ENCODE measurements at places on chromosomes 1 and 21. TPM values are rescaled to one million over a fixed set of nuclear protein-coding genes. Genes with fewer than 3 reads are reported as not detected.

DNA sequence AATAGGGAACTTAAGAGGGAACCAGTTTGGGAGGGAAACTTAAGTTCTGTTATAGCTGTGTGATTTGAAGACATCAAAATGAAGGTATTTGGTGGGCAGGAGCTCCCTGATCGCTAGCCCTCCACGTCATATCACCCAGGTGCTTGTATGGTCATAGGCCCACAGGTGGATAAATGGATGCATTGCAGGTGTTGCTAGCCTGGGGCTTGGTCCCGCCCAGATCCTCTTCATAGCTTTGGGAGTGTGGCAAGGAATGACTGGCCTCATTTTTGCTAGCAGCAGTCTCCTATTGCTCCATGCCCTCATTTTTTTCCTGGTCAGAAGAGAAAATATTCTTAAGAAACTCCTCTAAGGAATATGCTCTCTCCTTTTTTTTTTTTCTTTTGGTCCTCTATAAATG, 11.3 kb downstream of the GNPAT start:
- no peak for DNase-seq

DNA sequence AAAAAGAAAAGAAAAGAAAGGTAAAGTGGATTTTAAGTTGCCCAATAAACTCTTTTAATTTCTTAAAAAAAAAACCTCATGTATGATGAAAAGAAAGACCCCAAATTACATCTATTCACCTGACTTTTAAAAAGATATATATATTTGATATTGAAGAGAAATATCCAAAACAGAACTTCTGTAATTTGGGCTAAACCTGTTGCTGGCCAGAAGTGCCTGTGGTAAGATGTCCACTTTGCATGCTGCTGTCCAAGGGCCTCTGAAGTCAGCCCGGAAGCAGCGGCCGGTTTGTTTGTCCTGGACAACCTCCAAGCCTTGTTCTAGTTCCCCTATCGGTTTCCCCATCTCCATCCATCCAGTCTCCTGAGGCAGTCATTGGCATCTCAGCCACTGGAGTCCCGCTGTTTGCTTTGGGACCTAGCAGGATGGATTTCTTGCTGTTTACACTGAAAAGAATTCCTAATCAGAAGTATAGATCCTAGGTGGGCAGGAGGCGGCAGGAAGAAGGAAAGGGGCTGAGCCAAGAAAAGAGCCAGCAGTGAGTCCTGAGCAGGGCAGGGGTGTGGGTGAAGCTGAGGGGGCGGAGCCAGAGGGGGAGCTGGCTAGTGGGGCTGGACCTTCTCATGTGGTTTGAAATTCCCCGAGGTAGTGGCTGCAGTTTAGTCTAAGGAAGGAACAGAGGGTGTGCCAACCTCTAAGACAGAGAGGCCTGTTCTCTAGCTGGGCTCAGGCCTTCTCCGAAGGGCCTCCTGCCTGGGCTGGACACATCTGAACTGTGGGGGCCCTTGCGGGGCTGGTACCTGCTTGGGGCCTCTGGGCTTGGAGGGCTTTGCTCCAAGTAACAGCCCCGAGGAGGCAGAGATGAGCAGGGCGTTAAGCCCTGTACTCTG, 3.3 kb downstream of the NCMAP start:
- DNase-seq: peak; percentile 48

- no peak for DNase-seq
These were observed 114.3 kb upstream of the RUNX1 start for GRCh38 chr21:35163411-35163810.

GRCh38 chr1:66315671-66316070, 218.3 kb upstream of the SGIP1 start:
- DNase-seq: no peak

GRCh38 chr1:167223144-167224103, 2.7 kb downstream of the POU2F1 start:
- DNase-seq: no peak

- no peak for DNase-seq
These were observed 545.2 kb upstream of the CAMK1G start for GRCh38 chr1:209038316-209038715.

GRCh38 chr1:86517336-86517735, 29.5 kb upstream of the CLCA4 start:
- no peak for DNase-seq

GRCh38 chr1:231417513-231417912, 4.6 kb downstream of the EGLN1 start:
- no peak for DNase-seq

- DNase-seq: no peak
These were observed 418 bp downstream of the IFI44L start for GRCh38 chr1:78620666-78621065.

DNA sequence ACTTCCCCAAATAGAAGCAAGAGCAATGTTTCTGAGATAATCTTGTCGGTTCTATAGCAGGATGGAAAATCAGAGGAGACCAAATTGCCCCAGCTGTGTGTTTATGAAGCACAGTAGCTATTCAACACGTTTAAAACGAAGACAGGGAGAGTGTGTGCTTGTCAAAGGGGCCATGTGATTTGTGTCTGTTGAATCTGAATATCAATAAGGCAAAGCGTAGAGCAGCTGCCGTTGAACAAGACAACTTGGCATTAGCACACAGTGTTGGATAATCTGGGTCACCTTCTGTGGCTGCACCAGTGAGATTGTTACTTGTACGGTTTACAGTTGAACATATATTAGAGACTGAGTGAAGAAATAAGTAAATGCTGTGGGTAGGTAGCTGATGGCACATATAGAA, 1.0 kb downstream of the CRB1 start:
- no peak for DNase-seq

GRCh38 chr21:37675202-37675801, 241.0 kb downstream of the KCNJ6 start:
- DNase-seq: peak; percentile 60

DNA sequence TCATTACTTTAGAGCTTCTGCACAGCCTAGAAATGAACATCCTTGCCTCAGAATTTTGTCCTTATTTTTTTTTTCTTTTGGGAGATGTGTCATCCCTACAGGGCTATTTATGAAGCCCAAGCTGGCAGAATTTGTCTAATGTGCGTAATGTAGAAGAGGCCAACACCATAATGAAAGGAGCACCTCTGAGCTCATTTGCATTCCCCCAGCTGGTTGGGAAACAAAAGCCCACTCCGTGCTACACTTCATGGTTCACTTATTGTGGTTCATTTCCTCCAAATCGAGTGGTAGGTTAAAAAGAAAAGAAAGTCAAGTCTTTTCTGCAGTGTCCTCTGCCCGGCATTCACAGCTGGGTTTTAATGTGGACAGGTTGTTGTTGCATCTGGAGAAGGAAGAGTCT, 73.5 kb downstream of the KAZN start:
- DNase-seq: no peak

DNA sequence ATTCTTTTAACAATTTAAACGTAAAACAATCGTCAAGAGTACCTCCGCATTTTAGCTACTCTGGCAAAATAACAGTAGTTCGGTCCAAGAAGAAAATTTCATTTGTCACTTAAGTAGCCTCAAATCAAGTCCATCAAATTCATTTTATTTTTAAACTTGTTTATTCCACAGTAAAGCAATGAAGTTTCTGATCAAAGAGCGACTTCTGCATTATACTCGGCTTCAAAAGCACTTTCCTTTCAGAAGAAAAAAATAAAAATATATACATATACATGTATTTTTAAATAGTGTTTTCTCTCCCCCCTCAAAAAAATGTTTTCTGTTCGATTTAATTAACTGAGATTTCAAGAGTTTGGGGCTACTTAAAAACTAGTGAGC, 115.0 kb downstream of the RERE start:
- DNase-seq: no peak

GRCh38 chr21:41048145-41048544, 119.8 kb upstream of the BACE2 start:
- DNase-seq: no peak

DNA sequence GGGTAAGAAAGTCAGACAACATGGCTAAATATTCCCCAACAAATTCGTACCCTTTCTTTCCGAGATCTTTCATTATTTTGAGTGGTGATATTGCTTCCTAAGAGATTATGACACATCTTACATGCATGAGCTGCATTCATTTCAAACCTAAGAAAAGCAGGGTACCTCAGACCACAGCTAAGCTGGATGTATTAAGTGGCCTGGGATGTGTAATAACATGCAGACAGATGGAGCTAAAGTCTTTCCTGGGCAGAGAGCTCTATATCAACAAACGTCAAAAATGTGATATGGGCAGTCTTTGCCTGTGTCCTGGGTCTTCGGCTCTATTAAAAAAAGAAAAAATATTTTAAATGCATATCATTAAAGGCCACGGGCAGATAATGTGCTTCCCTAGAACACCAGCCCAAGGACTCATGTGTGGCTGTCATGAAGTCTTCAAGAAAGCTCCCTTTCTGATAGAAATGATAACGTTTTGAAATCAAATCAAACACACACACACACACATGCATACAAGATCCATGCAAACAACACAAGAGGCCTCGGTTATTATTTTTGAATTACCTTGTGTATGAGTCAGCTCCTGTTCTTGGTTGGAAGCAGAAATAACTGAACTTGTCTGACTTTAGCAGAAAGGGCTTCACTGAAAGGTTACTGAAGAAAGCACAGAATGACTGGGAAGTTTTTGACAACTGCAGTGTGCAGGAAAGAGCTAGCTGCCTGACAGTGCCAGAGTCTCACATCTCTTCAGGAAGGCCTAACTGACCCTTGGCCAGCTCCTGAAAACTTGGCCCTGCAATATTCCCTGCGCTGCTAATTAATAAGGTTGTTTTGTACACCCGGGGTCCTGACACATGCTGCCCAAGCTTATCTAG, 231.2 kb downstream of the DSCAM start:
- DNase-seq: no peak

DNA sequence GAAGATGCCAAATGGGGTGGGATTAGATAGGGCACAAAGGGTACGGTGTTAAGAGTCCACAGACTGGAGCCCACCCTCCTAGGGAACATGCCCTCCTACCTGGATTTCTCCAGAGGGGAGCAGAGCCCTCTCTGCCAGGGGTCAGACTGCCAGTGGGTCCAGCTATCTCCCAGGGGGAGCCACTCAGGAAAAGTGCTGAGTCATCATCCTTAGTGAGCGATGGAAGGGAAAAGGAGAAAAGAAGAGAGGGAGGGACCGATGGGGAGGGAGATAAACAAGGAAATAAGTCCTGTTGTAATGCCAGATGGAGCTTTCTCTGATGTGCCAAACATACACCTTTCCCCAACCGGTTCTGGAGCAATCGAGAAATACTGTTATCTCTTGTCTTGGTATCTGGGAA, 30.4 kb upstream of the CYP4B1 start:
- no peak for DNase-seq

DNA sequence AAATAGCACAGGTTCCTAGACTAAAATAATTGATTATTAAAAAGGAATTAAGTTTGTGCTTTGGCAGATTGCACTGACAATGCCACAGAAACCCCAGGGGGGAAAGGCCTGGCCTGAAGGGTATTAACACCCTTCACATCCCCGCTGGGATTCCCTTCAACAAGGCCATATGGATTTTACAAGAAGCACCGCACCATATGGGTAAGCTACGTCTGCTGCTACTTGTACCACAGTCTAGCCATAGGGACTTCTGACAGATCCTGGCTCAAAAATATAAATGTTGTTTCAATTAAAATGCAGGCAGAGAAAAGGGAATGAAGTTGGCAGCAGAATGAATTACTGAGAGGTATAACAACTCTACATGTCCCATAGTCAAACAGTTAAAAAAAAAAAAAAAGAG, 101.0 kb downstream of the DENND1B start:
- no peak for DNase-seq

DNA sequence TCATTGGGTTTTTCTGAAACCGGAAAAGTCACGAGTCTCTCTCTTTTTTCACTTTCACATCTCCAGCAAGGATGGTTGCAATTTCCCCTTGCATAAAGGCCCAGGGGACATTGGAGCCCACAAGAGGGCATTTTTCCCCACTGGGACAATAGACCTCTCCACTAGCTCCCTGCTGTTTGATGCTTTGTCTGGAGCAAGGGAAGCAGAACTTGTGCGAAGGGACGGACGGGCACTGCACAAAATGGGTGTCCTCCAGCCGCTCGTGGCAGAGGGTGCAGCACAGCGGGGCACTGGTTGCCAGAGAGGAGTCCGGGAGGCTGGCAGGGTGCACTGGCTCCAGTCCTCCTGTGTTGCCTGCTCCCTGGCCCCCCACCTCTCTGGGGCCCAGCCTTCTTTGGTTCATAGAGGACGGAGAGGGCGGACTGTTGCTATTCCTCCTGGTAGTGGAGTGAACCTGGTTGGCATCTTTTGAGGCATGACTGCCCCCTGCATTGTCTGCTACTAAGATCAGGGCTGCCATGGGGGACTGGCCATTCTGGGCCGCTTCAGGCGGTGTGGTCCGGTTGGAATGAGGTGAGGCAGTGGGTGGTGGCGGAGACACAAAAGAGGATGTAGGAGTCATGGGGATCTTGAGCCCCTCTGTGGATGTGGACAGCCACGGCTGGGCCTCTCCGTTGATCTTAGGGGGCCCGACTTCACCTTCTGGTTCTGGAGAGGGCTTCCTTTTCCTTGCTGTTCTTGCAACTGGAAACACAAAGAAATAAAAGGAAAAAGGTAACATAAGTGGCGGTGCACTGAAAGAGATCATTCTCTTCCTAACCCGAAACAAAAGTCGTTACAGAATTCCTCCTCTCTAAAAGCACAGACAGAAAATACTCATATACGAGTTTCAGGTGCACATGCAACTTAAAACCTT, 2.6 kb downstream of the IRF2BP2 start:
- DNase-seq: peak; percentile 33

The JAM2 gene
- 23.7 TPM for total RNA-seq

The NMNAT2 gene
- total RNA-seq: 3.4 TPM

The ELOVL1 gene
- total RNA-seq: 26.7 TPM

The JMJD4 gene
- 7.0 TPM for total RNA-seq

The KRTAP24-1 gene
- total RNA-seq: not detected

The GBP2 gene
- total RNA-seq: 8.8 TPM

The PLPPR5 gene
- not detected for total RNA-seq

The TRIM17 gene
- total RNA-seq: 0.36 TPM

The VAV3 gene
- 1.4 TPM for total RNA-seq

The KLF17 gene
- not detected for total RNA-seq

The CFHR3 gene
- not detected for total RNA-seq

The NTMT2 gene
- 5.7 TPM for total RNA-seq

The WLS gene
- total RNA-seq: 113 TPM

The ABCA4 gene
- 0.11 TPM for total RNA-seq

The OR14K1 gene
- not detected for total RNA-seq

The HFM1 gene
- total RNA-seq: 1.7 TPM

The LRRC71 gene
- total RNA-seq: 0.27 TPM

All from left ventricle myocardium inferior (tissue), 1 donor.